Activated T-helper 1 cell treated with anti-CD3 and anti-CD28 coated beads, Interleukin-2, amount 50 U/mL, for 16 hours (primary cell): ENCODE measurements at places on chromosomes 6 and 20.

- DNase-seq, result no peak
Observed at GRCh38 chr6:166166314-166167257, 1.1 kb downstream of the TBXT start.

- DNase-seq, result no peak
Observed at GRCh38 chr6:170266061-170266825, 24.6 kb downstream of the DLL1 start.

DNA sequence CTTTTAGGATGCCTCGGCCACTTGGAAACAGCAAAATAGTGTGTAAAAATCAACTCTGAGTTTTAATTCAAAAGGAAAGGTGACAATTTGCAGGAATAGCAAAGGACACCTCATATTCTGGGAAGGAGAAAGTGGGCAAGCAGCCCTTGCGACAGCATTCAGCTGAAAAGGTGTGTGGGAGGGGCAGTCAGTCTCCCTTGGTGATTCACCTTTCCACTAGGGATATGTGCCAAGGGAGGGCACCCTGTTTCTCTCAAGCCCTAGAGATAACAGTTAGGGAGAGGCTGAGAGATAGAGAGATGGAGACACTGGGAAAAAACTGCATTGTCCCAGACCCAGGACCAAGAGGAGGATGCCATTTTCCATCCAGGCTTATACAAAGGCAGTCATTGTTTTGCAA lies 228.1 kb downstream of the EPM2A start:
- no peak for DNase-seq

DNA sequence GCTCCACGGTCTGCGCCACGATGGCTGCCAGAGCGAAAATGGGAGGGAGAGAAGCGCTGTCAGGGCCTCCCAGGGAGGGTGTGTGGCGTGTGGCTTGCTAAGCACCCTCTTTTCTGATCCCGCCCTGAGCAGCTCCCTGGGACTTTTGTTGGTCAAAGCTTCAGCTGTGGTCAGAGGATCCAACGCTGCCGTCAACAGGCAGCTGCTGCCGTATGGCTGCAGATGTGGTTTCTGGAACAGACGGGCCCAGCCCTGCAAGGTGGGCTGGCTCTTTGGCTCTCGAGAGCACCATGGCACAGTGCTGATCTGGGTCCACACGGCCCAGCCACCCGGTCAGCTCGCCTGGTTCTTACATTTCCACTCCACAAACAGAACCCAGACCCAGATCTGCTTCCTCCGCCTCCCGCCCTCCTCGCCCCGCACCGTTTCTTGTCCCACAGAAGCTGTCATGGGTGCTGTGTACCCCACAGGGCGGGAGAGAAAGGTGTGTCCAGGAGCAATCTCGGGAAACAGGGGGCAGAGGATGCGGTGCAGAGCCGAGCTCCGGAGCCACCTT lies 86.0 kb upstream of the BHLHE23 start:
- DNase-seq, result no peak

DNA sequence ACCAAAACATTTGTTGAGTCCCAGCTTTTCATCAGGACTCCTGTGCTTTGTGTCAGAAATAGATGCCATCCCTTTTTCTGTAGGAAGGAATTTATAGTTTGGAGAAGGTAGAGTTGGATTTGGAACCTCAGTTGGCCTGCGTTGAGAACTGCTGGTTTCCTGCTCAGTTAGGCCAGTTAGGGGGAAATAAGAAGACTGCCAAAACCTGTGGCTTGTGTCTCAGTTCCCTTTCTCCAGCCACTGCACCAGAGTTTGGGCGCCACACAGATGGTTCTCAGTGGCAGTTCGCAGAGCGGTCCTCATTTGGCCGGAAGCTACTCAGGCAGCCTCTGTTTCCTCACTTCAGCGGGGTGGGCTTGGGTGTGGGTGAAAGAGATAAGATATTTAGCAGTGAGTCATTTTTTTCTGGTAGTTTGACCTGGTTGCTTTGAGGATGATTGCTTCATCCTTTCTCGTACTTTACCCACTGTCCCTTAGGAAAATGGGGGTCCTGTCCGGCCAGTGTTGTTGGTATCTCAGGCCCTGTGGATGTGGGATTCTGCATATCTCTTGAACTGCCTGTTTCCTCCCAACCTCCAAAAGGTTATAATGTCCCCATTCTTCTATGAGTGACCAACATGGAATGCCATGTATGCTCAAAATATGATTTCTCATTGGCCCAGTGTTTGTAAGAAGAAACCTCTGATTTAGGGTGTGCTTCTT lies 53.7 kb downstream of the JARID2 start:
- no peak for DNase-seq

DNA sequence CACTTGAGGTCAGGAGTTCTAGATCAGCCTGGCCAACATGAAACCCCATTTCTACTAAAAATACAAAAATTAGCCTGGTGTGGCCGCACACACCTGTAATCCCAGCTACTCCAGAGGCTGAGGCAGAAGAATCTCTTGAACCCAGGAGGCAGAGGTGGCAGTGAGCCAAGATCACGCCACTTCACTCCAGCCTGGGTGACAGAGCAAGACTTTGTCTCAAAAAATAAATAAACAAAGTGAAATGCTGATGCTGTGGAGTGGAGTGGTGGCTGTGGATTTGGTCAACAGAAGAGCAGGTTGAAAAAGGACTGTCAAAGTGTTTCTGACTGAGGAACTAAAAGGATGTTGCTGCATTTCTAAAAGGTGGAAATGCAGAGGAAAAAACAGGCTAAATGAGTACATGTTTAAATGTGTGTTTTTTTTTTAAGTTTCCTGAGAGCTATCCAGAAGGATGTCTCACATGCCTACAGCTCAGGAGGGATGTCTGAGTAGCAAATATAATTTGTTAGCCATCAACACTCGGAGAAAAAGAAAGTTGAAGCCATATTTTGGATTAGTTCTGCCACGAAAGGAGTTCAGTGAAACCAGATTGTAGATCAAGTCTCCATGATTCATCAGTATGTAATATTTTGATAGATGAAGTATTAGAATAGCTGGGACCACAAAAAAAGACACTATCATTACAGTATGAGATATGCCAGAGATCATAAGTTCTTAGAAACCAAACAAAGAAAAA lies 621.1 kb upstream of the ADGRB3 start:
- no peak for DNase-seq

DNA sequence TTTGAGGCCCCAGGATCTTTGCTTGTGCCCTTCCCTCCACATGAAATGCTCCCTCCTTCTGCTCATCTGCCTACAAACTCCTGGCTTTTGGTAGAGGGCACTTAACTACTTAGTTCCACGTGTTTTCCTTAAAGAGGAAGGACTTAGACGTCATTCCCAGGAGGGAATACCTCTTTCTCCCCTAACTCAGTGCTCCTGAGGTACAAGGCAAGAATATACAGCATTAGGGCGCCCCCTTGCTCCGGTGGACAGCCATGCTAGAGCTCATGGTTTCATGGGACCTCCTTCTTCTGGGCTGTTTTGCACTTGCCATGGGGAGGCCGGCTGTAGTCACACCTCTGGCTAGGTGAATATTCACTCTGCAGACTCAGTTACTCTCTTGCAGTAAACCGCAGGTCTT lies 93.8 kb upstream of the LY86 start:
- DNase-seq, result no peak

- DNase-seq, result no peak
Observed at GRCh38 chr20:32661820-32662528, 11.8 kb downstream of the C20orf203 start.
